ENCODE measurements at places on chromosomes 2 and 18.

DNA sequence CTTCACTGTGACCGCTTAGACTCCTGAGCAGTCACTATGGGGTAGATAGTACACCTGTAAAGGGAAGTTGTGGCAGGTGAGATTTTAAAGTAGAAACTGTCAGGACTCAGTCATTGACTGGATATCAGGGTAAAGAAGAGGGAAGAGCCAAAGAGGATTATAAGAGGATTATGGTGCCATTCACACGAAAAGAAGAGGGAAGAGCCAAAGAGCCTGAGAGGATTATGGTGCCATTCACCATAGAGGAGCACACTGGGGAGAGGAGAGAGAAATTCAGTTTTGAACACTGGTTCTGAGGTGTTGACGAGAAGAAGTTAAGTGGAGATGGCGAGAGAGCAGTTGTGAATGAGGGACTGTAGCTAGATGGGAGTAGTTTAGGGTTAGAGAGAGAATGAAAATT is 16.9 kb upstream of the KCNJ13 start:
- no peak for DNase-seq

DNA sequence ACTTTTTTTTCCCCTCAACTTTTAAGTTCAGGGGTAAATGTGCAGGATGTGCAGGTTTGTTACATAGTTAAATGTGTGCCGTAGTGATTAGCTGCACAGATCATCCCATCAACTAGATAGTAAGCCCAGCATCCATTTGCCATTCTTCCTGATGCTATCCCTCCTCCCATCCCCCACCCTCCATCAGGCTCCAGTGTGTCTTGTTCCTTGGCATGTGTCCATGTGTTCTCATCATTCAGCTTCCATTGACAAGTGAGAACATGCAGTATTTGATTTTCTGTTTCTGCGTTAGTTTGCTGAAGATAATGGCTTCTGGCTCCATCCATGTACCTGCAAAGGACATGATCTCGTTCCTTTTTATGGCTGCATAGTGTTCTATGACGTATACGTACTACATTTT is 47.2 kb upstream of the STON1 start:
- DNase-seq = no peak

- DNase-seq = no peak
Observed at GRCh38 chr18:26550998-26551694, 2.8 kb upstream of the KCTD1 start.

DNA sequence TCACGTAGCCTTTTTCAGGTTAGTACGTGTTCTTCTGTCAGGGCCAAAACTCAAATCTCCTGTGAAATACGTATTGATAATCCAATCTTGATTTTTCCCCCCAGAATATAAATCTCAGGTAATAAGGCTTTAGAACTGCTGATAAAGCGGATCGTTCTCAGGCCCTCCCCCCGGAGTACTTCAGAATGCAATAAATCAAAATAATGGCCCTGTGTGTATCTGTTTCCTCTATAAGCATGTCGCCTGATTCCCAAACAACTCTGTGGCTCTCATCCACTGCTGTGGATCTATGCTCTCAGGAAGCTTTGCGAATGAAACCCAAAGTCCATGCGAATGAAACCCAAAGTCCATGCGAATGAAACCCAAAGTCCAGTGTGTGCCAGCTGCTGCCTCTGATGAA is 49.4 kb downstream of the IMPA2 start:
- DNase-seq = no peak

GRCh38 chr2:3101016-3101942 is 276.3 kb downstream of the EIPR1 start:
- DNase-seq = no peak

DNA sequence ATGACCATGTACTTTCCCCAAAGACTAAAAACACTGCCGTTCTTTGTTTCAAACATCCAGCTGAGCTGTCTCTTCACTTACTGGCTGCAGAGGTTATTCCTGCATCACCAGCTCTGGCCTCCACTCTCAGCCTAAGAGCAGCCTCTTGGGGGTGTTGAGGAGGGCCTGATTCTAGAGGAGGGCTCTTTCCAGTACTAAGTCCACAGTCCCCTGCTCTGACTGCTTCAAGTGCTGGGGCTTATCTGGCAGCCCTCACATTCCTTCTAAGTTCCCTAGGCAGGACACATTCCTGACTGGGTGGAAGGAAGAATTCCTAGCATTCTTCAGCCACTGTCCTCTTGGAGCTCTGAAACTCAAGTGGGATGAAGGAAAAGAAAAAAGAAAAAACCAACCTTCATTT is 32.9 kb upstream of the EHBP1 start:
- no peak for DNase-seq

DNA sequence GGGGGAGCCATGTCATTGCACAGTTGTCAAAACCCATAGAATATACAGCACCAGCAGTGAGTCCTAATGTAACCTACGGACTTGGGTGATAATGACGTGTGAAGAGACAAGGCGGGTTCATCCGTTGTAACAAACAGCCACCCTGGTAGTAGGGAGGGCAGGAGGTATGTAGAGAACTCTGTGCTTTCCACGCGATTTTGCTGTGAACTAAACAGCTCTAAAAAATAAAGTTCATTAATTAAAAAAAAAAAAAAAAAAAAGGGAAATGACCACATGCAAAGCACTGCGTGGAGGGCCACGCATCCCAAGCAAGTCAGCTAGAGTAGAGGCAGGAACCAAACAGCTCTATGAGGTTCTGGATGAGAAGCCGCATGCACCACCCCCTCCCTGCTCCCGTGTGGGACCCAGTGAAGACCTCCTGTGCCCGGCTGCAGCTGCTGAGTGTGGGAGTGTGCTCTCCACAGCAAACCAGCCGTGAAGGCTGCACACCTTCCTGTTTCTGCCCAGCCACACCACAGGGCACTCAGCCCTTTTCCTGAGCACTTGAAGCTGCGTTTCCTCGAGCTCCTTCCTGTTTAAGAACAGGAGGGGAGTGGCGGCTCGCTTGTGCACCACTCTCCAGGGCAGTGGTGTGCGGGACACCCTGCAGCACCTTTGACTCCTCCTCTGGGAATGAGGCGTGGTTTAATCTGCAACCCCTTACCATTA is 65.6 kb downstream of the ODC1 start:
- DNase-seq = no peak

- DNase-seq = no peak
Observed at GRCh38 chr2:44136252-44136651, 32.4 kb upstream of the PPM1B start.

DNA sequence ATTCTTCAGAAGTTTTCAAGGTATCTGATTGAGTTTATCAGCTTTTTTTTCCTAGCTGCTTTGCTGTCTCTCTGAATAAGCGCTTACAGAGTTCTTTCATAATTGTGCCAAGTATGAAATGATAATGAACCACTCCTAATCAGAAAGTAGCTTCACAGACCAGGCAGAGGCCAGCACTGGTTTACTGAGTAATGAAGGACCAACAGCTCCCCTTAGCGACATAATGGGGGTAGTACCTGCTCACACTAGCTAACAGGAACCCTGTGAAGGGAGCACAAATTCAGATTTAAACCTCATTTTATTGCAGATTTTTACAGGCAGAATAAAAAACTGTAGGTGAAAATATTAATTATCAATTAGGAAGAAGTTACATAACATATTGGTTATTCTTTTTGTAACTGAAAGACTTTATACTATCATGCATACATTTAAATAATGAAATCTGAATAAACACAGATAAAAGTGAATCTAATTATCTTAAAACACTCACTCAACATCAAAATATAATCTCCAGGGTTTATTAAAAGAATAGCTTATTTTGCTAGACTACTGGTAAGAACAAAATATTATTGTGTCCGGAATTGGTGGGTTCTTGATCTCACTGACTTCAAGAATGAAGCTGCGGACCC is 53.7 kb upstream of the LRRC30 start:
- no peak for DNase-seq

- no peak for DNase-seq
Observed at GRCh38 chr2:190794790-190795189, 85.8 kb upstream of the GLS start.

GRCh38 chr2:72789241-72789640 is 36.6 kb downstream of the EXOC6B start:
- DNase-seq = no peak

DNA sequence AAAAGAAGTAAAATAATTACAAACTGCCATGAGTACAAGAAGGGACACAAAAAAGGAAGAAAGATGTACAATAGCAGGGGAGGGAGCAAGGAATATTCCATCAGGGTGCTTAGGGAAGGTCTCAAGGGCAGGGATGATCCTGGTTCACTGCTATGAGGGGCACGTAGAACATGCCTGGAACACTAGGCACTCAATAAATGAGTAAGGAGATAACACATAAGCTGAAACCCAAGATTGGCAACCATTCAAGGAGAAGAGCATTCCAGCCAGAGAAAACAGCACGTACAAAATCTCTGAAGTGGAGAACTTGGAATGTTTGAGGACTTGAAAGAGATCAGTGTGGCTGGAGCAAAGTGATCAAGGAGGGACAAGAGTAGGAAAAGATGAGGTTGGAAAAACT is 103.2 kb downstream of the FAM161A start:
- no peak for DNase-seq

GRCh38 chr2:124485659-124486058 is 460.6 kb downstream of the CNTNAP5 start:
- no peak for DNase-seq

DNA sequence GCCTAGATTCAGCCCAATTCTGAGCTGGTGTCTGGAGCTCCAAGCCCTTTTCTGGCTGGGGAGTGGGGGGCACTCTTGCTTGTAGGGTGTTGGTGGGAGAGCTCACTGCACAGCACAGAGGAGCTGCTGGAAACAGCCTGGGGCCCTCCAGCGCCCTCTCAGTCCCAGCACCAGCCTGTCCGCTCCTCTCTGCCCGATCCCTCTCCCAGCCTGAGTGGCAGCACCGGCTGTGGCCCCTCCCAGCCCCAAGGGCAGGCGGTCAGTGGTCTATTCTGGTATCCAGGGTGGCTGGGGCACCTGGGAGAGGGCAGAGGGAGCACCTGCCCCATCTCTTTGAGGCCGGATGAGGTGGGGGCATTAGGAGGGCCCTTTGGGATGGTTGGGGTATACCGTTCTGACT is 13.2 kb upstream of the DES start:
- no peak for DNase-seq

- no peak for DNase-seq
Observed at GRCh38 chr18:42412896-42413295, 457.9 kb downstream of the PIK3C3 start.

DNA sequence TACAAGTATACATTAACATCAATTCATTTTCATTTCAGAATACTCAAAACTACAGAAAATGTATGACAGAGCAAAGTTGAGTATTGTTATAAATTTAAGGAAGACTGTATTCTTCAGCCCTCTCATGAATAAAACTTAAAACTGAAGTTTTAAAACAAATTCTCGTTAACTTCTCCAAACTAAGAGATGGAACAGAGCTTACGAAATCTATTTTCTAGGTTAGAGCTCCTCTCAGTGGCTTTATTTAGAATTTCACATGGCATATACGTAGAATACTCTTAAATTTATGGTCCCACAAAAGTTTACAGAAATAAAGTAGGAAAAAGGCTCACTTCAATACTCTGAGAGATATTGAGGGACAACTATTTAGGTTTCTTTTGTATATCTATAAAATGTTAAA is 612.1 kb downstream of the KCNJ3 start:
- DNase-seq = no peak

DNA sequence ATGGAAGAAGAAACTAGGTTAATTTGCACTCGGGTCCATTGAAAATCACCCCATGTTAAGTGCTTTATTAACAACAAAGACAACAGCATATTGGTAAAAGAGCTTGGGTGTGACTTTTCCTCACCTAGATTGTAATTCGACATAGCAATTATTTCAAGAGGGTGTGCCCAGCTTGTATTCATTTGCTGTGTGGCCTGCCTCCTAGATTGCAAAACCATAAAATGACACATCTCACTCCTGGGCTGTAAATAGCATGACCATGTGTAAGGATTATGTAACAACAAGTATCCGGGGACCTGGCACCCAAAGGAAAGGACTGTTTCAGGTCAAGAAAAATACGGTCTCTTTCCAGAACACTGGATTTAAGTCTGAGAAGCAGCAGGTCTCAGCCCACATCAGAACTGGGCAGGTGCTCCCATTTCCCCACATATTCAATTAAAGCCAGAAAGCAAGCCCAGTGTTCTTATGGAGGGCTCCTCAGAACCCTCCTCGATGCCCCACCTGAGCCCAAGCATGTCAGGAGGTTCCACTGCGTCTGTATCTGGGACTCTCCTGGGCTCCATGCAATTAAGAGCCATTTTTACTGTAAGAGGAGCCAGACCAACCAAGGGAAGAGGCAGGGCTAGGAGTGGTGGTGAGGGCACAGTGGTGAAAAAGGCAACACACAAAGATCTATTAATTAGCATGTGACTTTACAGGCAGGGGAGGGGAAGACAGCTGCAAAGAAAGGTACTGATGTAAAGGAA is 39.2 kb downstream of the MREG start:
- no peak for DNase-seq

DNA sequence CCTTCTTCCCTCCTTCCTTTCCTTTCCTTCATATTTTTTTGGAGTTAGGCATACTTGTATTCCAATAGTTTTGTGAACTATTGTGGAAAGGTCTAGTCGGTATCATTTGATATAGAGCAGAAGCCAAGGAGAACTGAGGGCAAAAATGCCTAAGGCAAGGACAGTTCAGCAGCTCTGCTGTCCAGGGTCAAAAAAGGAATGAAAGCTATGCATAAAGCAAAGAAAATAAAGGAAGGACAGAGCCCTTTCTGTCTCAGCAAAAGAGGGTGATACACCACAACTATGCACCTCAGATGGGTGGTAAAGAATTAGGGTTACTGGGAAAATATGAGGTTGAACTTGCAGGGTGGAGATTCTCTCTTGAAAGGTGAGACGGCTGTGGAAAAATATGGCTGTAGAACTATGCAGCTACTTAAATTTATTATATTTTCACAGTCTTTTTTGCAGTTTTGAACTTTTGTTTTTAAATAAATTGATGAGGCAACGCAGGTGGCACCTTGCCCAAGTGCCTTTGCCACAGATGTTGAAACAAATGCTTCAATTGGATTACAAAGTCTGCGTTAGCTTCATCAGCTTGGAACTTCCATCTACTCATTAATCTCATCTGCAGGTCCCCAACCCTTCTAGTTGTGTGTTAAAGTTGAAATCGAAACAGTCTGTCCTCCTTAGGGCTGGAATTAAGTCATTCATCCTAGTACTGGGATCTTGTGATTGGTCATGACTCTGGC is 20.8 kb downstream of the LHCGR start:
- DNase-seq = no peak

GRCh38 chr18:23835091-23835490 is 145.8 kb downstream of the LAMA3 start:
- DNase-seq = no peak

Data from stimulated activated CD4-positive, alpha-beta T cell treated with anti-CD3 and anti-CD28 coated beads, Interleukin-2, amount 100 ng/mL, for 48 hours (primary cell).